Hematopoietic multipotent progenitor cell treated with erythropoietin and hydrocortisone succinate and interleukin-3 and kit ligand, for 17 days (in vitro differentiated cells): ENCODE measurements at places on chromosomes 3 and 15.

- no peak for DNase-seq
Observed at GRCh38 chr3:16174389-16174788, at the start of gene GALNT15. GALNT15 (plus strand) TSS chr3:16174680; CDS start chr3:16175152, 472 bp downstream.

DNA sequence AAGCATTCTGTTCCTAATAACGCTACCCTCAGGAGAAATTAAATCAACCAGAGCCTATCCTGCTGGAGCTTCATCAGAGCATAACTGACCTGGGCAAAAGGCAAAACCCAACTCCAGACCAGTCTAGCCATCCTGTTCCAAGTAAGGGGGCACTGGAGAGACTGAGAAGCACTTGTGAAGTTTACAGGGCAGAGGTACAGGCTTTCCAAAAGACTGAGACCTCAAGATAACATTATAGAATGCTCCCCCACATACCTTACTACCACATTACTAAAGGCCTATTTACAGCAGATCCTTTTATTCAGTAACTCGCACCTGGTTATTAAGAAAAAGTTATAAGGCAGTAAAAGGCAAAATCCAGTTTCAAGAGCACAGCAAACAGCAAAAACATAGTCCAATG, 35.5 kb downstream of the RFX7 start:
- no peak for DNase-seq

GRCh38 chr3:101861212-101861788, 12.0 kb downstream of the NFKBIZ start:
- no peak for DNase-seq

DNA sequence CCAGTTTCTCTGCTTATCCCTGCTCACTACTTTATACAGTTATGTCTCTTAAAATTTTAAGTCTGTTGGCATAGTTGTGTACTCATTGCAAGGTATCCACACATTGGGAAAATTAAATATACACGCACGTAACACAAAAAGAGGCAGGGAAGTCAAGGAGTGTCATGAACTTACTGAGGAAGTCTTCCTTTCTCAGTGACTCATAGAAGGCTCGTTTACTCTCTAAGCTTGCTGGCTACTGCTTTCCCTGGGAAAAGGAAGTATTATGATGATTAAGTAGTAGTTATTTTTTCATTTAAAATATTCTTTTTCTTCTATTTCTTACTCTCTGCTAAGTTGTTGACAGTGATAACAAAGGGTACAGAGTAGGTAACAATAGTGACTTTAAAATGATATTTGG, 287.3 kb downstream of the UBE2E2 start:
- no peak for DNase-seq

DNA sequence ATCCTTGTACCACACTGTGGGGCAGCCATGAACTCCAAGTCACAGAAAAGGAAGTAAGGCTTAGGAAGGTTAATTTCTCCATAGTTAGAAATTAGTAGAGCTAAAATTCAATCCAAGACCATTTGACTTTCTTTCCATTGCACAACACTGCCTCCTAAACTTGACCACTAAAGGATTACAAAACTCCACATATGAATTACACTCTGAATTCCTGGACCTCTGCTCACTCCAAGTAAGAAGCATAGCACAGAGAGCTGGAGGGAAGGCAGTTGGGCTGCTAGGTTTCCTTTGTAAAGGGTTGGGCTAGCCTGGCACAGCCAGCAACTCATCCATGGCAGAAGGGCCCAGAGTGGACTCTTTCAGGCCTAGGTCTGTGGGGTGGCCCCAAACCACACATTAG, 134.4 kb downstream of the MYLK start:
- DNase-seq, result no peak

GRCh38 chr3:161796780-161797179, 300.2 kb downstream of the OTOL1 start:
- no peak for DNase-seq

DNA sequence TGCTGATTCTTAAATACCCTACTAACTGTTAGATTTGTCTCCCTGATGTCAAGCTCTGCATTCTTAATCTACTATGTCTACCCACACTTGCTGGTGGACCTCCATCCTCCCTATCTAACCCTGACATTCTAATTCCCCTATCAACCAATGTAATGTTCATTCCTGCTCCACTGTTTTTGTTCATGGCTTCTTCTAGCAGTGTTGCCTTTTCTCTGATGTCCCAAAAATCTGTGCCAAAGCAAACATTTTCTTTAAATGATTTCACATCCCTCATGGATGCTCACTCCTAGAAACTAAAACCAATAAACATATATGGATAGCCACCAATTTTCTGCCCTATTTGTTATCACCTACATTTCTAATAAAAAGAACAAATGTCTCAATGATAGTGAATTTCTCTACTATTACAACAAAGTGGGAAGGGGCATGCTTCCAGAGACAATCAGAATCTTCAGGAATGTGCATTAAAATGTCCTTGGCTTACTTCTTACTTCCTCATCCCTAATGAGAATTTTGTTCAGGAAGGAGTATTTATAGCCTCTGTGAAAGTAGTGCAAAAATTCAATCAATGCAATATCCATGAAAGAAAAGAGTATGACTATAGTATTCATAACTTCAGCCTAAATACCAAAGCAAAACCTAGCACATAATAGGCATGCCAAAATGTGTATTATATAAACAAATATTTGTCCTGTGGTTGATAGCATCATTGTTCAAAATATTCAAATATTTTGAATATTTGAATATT, 273.3 kb downstream of the ZNF385D start:
- DNase-seq, result no peak

DNA sequence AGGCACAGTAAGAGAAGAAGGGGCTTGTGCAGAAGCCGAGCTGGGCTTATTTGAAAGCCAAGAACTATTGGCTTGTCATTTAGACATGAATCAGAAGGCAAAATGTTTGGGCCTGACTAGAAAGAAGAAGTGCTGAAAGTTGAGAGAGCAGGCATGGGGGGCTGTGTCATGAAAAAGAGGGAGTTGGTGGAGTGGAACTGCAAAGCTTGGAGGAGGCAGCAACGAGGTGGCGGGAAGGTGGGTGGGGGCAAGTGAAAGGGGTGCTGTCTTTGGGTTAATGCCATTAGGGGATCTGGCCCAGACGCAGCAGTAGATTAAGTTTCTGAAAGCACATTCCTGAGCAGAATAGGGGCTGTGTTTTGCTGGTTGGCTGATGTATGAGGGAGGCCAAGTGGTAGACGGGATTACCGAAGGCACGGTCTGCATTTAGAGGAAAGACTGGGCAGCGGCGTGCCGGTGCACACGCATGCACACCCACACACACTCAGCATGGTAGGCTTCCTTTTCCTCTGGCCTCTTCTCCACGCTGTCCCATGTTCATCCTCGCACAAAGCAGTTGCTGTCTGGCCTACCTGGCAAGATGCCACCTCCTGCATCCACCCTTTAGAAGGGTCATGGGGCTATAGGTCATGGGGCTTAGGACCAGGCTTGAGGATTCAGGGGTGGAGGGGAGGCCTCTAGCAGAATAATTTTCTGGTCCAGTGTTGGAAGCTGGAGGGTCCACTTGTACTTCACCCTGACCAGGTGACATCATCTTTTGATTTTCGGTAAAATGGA, 43.0 kb downstream of the BOC start:
- DNase-seq, result no peak

DNA sequence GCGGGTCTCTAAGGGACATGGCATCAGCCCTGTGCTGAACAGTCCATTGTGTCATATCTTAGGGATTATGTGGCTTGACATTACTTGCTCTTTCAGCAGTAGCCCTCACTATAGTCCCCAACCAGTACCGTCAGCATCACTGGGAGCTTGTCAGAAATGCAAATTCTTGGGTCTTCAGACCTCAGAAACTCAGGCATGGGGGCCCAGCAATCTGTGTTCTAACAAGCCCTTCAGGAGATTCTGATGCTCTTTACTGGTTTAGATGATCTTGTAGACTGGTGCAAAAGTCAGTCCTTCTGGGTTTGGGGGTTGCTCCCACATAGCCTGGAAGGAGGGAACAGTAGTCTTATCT, 39.0 kb upstream of the TRAK1 start:
- no peak for DNase-seq
